ENCODE measurements at places on chromosomes 13 and 19. TPM values are rescaled to one million over a fixed set of nuclear protein-coding genes. Genes with fewer than 3 reads are reported as not detected.
A peak's percentile ranks its signal among the peaks of the same experiment; 100 is the strongest.

The FCER2 gene
- polyA plus RNA-seq = 0.65 TPM

The NOTCH3 gene
- 204 TPM for polyA plus RNA-seq

The PRODH2 gene
- 0.12 TPM for polyA plus RNA-seq

The GJA3 gene
- polyA plus RNA-seq = 3.5 TPM

The COX7A1 gene
- polyA plus RNA-seq = 221 TPM

The DIAPH3 gene
- polyA plus RNA-seq = 6.3 TPM

The NDUFS7 gene
- 88.4 TPM for polyA plus RNA-seq

The ZNF430 gene
- 5.7 TPM for polyA plus RNA-seq

The FUT3 gene
- polyA plus RNA-seq = 0.19 TPM

The SIN3B gene
- 43.5 TPM for polyA plus RNA-seq

The PSG7 gene
- polyA plus RNA-seq = not detected

The LILRA5 gene
- 0.56 TPM for polyA plus RNA-seq

The GATAD2A gene
- polyA plus RNA-seq = 56.4 TPM

The SYCN gene
- polyA plus RNA-seq = not detected

The CCDC8 gene
- polyA plus RNA-seq = 80.9 TPM

The ZNF473 gene
- polyA plus RNA-seq = 8.0 TPM

The PTH2 gene
- not detected for polyA plus RNA-seq

DNA sequence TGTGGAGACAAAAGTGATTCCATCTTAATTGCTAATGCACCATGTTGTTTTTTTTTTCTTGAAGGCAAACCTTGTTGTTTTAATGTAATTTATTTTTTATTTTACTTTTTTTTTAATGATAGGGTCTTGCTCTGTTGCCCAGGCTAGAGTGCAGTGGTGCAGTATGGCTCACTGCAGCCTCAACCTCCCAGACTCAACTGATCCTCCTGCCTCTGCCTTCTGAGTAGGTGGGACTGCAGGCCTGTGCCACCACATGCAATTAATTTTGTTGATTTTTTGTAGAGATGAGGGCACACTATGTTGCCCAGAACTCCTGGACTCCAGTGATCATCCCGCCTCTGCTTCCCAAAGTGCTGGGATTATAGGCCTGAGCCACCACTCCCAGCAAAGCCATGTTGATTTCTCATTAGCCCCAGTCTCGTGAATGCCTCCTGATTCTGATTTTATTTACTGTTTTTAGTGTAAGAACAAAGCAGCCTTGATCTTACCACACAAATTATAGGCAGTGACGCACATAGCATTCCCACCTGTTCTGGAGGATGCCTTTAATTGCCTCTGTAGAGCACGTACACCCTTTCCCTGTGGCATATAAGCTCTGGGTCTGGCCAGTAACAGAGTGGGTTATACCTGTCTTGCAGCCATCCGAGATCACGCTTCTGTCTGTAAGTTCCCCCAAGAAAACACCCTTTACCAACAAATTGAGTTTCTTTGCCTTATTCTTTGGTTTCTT, 150.4 kb downstream of the GGACT start:
- DNase-seq = no peak

- DNase-seq = no peak
Observed at GRCh38 chr13:28651810-28652401, 7.0 kb upstream of the POMP start.

GRCh38 chr13:45607931-45608330, 7.6 kb downstream of the ERICH6B start:
- no peak for DNase-seq

GRCh38 chr13:97856304-97856675, 97.2 kb upstream of the IPO5 start:
- no peak for DNase-seq

GRCh38 chr13:46665633-46666482, 112.9 kb downstream of the LRCH1 start:
- no peak for DNase-seq

DNA sequence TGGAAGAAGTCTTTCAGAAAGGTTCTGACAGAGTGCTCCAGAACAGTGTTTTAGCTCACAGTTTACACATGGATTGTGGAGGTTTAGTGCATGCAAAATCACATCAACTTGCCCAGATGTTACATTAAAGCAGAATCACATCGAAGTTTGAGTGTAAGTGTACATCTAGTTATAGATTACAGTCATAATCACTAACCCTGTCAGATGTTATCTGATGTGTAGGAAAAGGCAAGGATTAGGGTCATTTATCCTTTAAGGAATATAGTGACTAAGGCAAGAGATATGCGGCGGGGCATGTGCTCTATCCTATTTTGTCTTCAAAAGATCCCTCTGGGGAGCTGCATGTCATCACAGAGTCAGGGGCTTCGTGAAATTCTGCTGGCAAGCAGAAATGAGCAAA, 66.9 kb downstream of the CYSLTR2 start:
- no peak for DNase-seq

GRCh38 chr13:27662738-27663470, 41.2 kb downstream of the POLR1D start:
- DNase-seq = no peak

DNA sequence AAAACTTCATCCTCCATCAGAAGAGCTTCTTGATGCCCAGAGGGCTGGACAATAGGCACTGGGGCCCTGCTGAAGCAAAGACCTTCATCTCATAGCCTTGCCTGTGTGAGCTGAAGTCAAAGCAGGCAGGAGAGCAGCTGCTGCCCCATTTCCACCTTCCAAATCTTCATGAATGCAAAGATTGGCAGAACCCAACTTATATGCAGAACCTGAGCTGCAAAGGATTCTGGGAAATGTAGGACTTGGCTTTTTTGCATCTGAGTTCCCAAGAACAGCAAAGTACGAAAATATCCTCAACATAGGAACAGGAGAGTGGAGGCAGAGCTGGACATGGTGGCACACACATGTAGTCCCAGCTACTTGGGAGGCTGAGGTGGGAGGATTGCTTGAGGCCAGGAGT, 30.8 kb downstream of the CKM start:
- no peak for DNase-seq

DNA sequence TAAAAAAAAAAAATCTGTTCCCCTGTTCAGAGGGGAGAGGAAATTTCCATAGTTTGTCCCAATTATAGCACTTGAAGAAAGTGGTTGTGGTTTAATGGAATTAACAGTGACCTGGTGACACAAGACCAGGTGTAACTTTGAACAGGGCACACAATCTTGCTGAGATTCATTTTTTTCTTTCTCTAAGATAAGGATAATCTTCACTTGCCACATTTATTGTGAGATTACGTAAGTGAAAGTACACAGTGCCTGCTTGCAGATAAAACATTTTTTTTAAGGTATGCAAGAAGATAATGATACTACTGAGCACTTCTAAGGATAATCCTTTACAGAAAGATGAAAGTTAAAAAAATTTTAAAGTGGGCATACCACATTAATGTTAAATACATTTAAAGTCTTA, 448.1 kb downstream of the DIAPH3 start:
- DNase-seq = no peak

- no peak for DNase-seq
Observed at GRCh38 chr19:20103091-20103740, 25.4 kb downstream of the ZNF90 start.

GRCh38 chr19:32041681-32042292, 303.6 kb upstream of the ZNF507 start:
- DNase-seq = peak; percentile 67

DNA sequence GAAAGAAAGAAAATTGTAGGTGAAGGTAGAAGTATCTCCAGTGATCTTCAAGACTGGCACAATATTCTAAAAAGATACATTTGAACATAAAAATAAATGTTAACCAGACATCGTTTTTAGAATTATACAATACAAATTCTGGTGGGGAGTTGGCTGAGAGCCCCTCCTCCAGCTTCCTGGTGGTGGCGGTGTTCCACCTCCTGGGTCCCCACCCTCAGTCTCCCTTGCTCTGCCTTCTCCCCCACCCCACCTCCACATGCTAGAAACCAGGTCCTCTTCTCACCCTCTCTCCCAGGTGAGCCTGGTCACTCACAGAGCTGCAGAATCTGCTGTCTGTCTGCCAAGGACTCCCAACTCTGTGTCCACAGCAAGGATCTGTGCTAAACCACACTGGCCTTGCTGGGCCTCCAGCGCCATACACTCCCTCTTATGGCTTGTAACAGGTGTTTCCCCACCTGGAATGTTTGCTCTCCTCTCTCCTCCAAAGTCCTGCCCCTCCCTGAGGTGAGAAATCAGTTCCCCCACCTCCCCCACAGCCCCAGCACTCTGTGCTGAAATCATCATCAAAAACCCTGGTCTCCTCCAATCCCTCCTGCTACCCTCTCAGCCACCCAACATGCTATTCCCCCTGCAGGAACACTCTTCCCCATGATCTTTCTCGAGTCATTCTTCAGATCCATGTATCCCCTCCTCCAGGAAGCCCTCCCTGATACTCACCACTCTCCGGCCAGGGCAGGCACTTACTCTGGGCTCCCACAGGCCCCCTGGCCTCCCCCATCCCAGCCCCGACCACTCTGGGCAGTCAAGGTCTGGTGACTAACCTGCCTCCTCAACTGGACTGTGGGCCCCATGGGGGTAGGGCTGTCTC, 20.5 kb upstream of the CYP2S1 start:
- DNase-seq = no peak

GRCh38 chr19:11658970-11659369, 61.7 kb downstream of the ZNF627 start:
- no peak for DNase-seq

GRCh38 chr19:49073514-49074378, 1.2 kb upstream of the KCNA7 start:
- DNase-seq = no peak

- DNase-seq = no peak
Observed at GRCh38 chr19:57389194-57389729, 392 bp upstream of the ZNF548 start.
